ENCODE measurements at places on chromosomes 3 and 15.

DNA sequence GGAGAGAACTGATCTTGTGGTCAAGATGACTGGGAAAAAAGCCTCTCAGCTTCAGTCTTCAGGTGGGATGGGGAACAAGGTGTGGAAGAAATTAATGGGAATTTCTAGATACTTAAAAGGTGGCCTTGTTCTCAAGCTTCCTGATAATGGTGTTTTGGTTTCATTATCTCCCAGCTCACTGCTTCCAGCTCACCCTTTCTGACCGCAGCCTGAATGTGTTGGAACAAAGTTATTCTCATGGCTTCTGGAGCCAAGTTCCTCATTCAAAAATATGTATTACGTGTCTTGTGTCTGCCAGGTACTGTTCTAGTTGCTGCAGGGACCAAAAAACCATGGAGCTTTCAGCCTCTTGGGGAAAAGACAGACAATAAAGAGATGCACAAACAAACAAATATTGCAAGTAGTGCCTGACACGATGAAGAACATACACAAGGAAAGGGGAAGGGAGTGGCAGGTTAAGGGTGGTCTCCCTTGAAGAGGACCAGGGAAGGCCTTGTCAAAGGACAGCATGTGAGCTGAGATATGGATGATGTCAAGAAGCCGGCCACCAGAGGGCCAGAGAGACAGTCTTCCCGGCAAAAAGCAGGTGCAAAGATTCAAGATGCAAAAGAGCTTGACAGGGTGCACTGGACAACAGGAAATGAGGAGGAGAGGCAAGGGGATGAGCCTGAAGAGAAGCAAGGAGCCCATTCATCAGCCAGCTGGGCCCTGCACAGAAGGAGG is 35.5 kb downstream of the ARRDC4 start:
- DNase-seq = peak; percentile 65

DNA sequence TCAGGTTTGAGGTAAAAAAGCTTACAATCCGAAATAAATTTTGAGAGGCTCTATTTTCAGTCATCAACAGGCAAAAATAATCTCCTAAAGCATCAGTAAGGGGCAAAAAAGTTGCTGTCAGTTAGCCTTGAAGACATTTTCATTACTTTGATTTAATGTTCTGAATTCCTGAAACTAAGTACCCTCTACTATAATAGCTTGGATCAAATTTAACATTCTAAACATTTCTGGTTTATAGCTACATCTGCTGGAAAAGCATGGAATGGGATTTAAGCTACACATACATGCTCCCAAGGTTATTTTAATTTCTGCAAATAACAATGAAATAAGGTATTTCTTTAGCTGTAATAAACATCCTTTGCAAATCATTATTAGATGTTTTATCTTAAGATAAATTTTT is 245.4 kb downstream of the ULK4 start:
- DNase-seq = no peak

- no peak for DNase-seq
These were observed 54.9 kb upstream of the SNRK start for GRCh38 chr3:43231276-43232000.

DNA sequence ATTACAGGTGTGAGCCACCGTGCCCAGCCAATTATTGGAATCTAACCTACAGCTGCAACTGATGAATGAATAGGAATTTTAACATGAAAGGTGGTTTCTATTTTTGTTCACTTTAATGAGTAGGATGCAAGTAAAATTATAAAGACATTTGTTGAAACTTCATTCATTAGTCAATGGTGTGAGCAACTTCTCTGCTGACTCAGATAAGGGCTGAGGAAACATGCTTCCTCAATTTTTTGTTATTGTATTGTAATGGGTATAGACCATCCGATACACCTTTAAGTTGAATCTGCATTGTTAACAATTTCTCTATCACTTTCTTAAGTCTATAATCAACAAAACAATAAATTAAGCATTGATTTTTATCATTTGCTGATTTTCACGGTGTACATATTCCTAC is 127.8 kb downstream of the STAG1 start:
- no peak for DNase-seq

- DNase-seq = no peak
These were observed 18.3 kb upstream of the APEH start for GRCh38 chr3:49655731-49656285.

DNA sequence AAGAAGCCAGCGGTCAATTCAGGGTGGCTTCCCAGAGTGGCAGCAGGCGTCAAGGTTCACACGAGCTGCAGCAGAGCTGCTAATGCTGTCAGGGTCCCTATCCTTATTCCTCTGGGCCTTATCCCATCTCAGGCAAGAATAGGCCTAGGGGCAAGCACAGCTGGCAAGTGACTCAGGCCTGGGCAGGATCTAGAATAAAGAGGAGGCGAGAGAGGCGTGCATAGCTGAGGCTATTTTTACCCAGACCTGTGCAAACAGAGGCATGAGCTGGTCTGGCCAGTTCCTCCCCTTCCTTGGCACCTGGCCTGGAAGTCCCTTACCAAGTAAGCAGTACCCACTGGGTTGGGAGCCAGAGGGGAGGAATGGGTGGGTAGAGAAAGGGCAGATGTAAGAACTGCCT is 12.2 kb upstream of the VIPR1 start:
- DNase-seq = peak; percentile 88

GRCh38 chr3:25021816-25022215 is 406.2 kb upstream of the RARB start:
- peak; percentile 5 for DNase-seq

DNA sequence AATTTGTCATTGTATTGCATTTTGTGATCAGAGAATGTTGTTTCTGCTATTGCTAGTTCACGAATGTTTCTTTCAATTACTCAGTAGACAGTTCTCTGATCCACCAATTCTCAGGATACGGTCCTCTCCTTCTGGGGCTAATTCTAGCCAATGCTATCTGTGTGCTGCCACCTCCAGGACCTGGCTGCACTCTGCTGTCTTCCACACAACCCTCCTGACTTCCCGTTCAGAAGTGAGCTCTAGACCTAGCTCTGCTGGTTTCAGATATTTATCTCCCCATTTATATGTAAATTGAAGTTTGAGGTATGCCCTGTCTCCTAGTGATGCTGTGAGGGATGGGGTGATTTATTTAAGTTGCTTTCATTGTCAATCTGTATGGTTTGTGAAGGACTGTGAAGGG is 21.7 kb upstream of the UBL7 start:
- DNase-seq = no peak

DNA sequence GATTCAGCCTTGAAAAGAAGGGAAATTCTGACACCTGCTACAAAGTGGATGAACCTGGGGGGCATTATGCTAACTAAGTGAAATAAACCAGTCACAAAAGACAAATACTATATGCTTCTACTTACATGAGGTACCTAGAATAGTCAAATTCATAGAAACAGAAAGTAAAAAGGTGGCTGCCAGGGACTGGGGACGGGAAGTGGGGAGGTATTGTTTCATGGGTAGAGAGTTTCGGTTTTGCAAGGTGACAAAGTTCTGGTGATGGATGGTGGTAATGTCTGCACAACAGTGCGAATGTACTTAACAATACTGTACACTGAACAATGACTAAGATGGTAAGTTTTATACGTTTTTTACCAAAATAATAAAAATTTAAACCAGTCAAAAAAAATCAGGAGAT is 4.8 kb downstream of the IDH2 start:
- DNase-seq = no peak

DNA sequence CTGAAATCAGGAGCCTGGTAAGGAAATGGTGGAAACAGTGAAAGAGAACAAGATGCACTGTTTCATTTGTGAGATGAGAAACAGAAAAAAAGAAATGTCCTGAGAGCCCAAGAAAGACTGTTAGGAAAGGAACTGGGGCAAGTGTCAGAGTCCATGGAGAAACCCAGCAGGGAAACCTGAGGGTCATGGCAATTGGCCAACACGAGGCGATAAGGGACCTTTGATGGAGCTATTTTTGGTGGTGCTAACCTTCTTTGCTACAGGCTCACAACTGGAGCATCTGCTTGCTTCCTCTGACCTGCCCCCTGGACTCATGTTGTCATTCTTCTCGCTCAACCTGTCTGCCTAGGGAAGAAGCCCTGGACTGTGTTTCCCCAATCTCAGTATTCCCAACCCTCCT is 4.2 kb upstream of the TMEM41A start:
- no peak for DNase-seq

- no peak for DNase-seq
These were observed 37.6 kb downstream of the C2CD4A start for GRCh38 chr15:62104401-62104800.

DNA sequence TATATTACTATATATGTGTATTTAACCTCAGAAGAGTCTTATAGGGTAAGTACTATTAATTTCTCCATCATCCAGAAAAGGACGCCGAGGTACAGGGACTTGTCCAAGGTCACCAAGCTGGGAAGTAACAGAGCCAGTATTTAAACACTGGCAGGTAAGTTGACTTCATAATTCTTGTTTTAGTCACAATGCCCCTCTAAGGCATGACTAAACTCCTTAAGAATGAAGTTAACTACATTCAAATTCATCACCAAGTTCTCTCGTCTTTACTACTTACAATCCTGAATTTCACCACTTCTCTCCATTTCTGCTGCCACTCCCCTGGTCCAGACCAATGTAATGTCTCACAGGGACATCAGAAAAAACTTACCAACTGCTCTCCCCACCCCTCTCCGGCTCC is 312.1 kb downstream of the GRM7 start:
- no peak for DNase-seq

- no peak for DNase-seq
These were observed 3.3 kb upstream of the MTHFS start for GRCh38 chr15:79900087-79900486.

DNA sequence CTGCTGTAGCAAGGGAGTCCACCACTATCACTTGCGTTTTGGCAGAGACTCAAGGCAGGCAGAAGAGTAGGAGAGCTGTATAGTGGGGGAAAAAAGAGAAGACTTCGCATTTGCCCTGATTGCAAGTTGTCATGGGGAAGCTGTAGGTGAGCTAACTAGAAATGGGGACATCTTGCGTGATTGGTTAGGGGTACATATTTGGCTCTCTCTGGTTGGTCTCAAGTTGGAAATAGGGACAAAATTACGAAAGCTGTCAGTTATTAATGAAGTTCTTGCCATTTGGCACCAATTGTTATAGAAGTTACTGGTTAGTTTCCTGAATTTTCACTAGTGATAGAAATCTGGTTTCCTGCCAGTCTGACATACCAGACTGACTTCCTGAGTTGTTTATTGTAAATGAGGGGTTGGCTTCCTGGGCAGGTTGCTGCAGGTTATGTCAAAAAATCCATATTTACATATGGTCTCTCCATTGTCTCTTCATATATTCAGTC is 8.2 kb upstream of the SENP7 start:
- DNase-seq = no peak

DNA sequence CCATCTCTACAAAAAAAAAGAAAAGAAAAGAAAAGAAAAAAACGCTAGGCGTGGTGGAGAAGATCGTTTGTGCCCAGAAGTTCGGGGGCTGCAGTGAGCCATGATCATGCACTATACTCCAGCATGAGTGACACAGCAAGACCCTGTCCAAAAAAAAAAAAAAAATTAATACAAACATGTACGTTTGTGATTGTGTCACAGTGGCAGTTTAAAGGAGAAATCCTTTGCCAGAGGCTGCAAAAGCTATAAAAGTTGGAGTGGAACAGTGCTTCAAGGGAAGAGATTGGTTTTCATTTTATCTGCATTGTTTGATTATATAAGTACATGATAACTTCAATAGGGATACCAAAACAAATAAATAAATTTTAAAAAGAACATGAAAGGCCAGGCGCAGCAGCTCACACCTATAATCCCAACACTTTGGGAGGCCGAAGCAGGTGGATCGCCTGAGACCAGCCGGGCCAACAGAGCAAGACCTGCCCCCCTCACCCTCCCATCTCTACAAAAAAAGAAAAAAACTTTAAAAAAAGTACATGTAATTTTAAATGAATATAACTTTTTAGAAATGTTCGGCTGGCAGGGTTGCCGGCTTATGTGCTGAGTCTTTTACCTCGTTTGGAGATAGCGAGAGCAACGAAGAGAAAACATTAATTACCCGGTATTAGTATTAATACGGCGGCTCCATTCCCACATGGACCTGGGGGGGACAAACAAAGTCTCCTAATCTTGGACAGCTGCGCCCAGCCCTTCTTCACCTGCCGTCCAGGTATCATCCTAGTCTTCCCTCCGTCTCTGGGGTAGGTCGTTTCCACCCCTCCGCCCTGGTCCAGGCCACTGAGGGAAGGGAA is 573 bp upstream of the DIS3L start:
- DNase-seq = no peak

DNA sequence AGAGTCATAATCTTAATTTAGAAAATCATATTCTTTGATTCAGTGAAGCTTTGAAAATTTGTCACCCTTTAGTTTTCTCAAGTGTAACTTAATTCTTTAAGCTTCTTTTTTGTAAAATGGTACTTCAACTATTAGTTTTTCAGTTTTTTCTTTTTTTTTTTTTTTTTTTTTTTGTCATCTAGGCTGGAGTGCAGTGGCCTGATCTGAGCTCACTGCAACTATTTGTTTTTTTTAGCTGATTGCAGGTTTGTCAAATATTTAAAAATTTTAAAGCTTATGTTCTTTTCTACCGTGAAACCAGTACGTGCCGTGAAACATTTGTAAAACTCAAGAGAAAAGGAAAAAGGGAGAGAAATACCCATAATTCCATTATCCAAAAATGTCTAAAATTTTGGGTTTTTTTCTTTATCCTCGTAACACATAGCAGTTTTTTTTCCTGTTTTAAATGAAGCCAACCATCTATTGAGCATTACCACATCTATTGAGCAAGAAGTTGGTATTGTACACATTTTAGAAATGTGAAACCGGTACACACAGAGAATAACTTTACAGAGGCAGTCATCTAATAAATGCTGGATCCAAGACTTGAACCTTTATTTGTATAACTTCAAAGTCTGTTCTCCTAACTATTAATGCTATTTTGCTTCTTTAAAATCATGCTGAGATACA is 25.7 kb downstream of the ECT2 start:
- no peak for DNase-seq

- DNase-seq = no peak
These were observed 713 bp upstream of the MUC13 start for GRCh38 chr3:124935264-124935663.

DNA sequence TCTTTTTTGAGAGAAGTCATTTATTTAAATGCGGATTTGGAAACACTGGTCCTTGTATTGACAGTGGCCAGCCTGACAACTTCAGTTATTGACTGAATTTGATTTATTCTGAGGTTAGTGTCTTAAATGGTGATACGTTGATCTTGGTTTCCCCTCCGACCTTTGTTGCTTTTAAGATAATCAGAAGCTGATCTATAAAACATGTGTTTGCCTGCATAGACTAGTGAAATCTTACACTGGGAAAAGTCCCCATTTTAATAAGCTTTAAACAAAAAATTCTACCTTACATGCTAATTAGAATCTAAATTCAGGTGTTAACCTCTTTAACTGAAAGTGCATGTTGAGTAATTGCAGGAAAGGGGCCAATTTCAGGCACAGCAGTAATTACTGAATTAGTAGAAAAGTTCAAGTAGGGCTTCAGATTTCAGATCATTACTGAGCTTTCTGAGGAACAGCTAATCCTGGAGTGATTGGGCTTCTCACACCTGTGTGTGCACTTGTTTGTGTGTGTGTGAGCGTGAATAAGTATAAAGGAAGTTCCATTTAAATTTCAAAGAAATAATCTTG is 221.4 kb downstream of the SOX2 start:
- DNase-seq = no peak

GRCh38 chr3:43161684-43162229 is 55.9 kb upstream of the POMGNT2 start:
- no peak for DNase-seq

- DNase-seq = no peak
These were observed 12.0 kb downstream of the BSN start for GRCh38 chr3:49566312-49566711.

GRCh38 chr3:178785961-178786360 is 249.7 kb downstream of the KCNMB2 start:
- no peak for DNase-seq

GRCh38 chr3:188154809-188155574 is 1.0 kb downstream of the LPP start:
- no peak for DNase-seq

GRCh38 chr3:177596816-177597271 is 399.6 kb upstream of the TBL1XR1 start:
- DNase-seq = no peak

All from Calu3 (cell line).